Urinary bladder (tissue), 4 donors: ENCODE measurements at places on chromosomes 1 and 21. TPM values are rescaled to one million over a fixed set of nuclear protein-coding genes. Genes with fewer than 3 reads are reported as not detected.

The CELA3A gene
- total RNA-seq, result not detected

The TDRD10 gene
- total RNA-seq, result 1.4 TPM

The USP16 gene
- 55.3 TPM for total RNA-seq

The CD34 gene
- 42.5 TPM for total RNA-seq

The AQP10 gene
- not detected for total RNA-seq

The NPHS2 gene
- total RNA-seq, result not detected

The SLC16A1 gene
- total RNA-seq, result 67.6 TPM

The FGR gene
- total RNA-seq, result 3.4 TPM

The MMP23B gene
- total RNA-seq, result 45.6 TPM

The TBX19 gene
- total RNA-seq, result 1.1 TPM

The LCE1F gene
- not detected for total RNA-seq

The SMIM1 gene
- not detected for total RNA-seq

The BRDT gene
- not detected for total RNA-seq

The PTPRC gene
- 34.4 TPM for total RNA-seq

The TNNI3K gene
- 5.1 TPM for total RNA-seq

The HMGCS2 gene
- 11.6 TPM for total RNA-seq

The SGIP1 gene
- total RNA-seq, result 8.4 TPM

The RGS1 gene
- total RNA-seq, result 51.2 TPM

The TEX38 gene
- not detected for total RNA-seq

The SPRR2F gene
- total RNA-seq, result not detected

The TMEM125 gene
- 0.32 TPM for total RNA-seq

The SRM gene
- 9.0 TPM for total RNA-seq

The CLCNKA gene
- total RNA-seq, result not detected

The LCE1A gene
- not detected for total RNA-seq

The MROH9 gene
- not detected for total RNA-seq

The TMEM54 gene
- 12.8 TPM for total RNA-seq

The C4BPB gene
- 1.6 TPM for total RNA-seq

The PKP1 gene
- 4.0 TPM for total RNA-seq

The TMCO2 gene
- not detected for total RNA-seq

The PLA2G4A gene
- 36.8 TPM for total RNA-seq

The GCSAML gene
- total RNA-seq, result 1.1 TPM

The OR2T29 gene
- not detected for total RNA-seq

The PRR9 gene
- not detected for total RNA-seq

The LRRC7 gene
- total RNA-seq, result 47.7 TPM

The ICOSLG gene
- 2.7 TPM for total RNA-seq

The RCSD1 gene
- total RNA-seq, result 16.0 TPM

The FAM110D gene
- 1.6 TPM for total RNA-seq

The C1orf167 gene
- total RNA-seq, result 0.42 TPM

The VSIG8 gene
- not detected for total RNA-seq

The CACNA1S gene
- total RNA-seq, result 1.9 TPM

The IFNAR1 gene
- 41.7 TPM for total RNA-seq

The ARTN gene
- total RNA-seq, result 1.4 TPM

The IFI6 gene
- 40.2 TPM for total RNA-seq

The EDARADD gene
- 10.6 TPM for total RNA-seq

The GJA8 gene
- not detected for total RNA-seq

The CNKSR1 gene
- total RNA-seq, result 5.3 TPM

The LEMD1 gene
- not detected for total RNA-seq

The TLR5 gene
- 5.7 TPM for total RNA-seq

The KLHL20 gene
- 45.1 TPM for total RNA-seq

The INTS3 gene
- total RNA-seq, result 44.0 TPM
